Thyroid gland (tissue), 4 donors: ENCODE measurements at places on chromosomes 16 and 17. TPM values are rescaled to one million over a fixed set of nuclear protein-coding genes. Genes with fewer than 3 reads are reported as not detected.
A peak's percentile ranks its signal among the peaks of the same experiment; 100 is the strongest.

The BAIAP3 gene
- 3.0 TPM for total RNA-seq

The GDPD3 gene
- 0.68 TPM for total RNA-seq

The PRKCA gene
- total RNA-seq, result 10.8 TPM

The QRICH2 gene
- total RNA-seq, result 14.3 TPM

The KRTAP1-1 gene
- not detected for total RNA-seq

The GCGR gene
- total RNA-seq, result not detected

- DNase-seq, result peak; percentile 56
These were observed 9.4 kb upstream of the TOM1L1 start for GRCh38 chr17:54891176-54891821.

GRCh38 chr17:68580236-68580770 is 20.9 kb downstream of the FAM20A start:
- DNase-seq, result peak; percentile 75

DNA sequence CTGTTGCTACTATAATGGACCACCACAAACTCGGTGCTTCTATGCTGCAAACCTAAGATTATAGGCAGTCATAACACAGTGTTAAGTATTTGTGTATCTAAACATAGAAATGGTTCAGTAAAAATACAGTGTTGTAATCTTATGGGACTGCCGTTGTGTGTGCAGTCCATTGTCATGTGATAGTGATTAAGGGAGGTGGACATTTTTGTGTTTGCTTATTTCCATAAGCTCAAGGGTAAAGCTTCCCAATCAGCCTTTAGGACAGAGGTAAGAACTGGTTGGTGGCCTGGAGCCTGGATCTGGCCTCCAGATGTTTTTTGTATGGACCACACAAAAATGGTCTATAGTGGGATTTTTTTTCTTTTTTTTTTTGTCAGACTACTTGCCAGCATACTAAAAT is 29.9 kb downstream of the WWOX start:
- no peak for DNase-seq

GRCh38 chr17:33200587-33200986 is 92.5 kb downstream of the ASIC2 start:
- DNase-seq, result no peak

GRCh38 chr16:89907055-89907814 is 11.4 kb upstream of the MC1R start:
- no peak for DNase-seq

GRCh38 chr17:61412143-61412859 is 12.7 kb downstream of the TBX2 start:
- DNase-seq, result peak; percentile 70

GRCh38 chr17:54992797-54993639 is 24.5 kb downstream of the STXBP4 start:
- DNase-seq, result no peak

DNA sequence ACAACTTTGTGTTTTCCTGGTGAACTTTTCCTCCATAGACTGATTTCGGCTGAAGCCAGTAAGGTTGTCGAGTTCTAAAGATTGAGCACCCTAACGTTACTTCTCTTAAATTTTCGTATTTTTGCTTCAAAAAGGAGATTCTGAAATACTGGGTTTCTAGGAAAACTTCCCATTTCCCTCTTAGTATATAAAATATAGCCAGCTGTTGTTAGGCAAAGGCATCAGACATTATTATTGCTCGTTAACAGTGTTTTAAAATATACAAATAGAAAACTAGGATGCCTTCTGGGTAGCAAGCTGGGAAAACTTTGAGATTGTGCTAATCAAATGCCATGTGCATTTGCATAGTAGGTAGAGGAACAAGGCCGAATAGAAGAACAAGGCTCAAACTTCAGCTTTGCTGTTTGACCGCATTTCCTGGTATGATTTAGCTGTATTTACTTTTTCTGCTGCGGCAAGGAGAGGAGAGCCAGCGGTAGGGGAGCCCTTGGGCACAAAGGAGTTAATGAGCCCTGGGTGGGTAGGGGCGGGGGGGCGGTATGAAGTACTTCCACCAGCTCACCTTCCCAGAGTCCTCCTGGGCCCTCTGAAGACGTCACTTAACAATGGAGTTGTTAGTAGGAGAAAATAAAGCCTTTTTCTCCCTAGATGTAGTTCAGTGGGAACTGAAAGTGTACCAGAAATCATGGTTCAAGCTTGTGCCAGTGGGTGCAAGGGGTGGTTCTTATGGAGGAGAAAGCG is 151.9 kb downstream of the MSI2 start:
- no peak for DNase-seq

DNA sequence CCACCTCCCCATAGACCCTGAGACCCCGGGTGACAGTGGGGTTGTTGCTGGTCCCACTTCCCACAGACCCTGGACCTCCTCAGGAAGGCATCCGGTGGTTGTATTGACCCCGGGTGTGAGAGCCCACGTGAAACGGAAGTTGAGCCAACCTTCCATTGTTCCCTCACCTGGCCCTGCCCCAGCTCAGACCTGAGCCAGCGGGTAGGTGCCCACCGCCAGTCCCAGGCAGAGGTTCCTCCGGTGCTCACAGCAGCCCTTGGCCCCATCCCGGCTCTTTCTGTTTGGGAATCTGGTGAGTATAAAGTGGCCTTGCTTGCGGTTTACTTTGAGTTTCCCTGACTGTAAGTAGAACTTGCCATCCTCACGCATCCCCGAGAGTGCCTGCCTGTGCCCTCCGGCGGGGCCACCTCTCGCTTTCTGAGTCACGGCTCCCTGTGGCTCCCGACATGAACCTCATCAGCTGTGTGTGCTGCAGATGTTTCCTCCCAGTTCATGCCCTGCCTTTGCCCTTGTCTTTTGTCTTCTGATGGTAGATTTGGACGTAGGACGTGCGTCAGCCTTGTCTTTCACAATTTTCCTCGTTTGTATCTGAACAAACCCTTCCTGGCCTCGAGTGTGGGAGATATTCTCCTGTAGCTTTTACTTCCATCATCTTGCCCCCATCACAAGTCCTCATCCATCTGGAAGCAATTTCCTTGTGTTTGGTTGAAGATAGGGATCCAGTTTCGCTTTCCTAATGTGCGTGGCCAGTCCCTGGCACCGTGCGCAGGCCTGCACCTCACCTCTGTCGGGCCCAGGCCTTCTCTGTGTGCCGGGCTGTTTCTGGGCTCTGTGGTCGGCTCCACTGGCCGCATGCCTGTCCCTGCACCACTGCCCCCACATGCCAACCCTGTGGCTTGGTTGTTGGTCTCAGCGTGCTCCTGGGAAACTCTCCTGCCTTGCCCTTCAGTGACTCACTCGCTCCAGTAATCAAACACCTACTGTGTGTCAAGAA is 76.0 kb downstream of the METRNL start:
- no peak for DNase-seq

DNA sequence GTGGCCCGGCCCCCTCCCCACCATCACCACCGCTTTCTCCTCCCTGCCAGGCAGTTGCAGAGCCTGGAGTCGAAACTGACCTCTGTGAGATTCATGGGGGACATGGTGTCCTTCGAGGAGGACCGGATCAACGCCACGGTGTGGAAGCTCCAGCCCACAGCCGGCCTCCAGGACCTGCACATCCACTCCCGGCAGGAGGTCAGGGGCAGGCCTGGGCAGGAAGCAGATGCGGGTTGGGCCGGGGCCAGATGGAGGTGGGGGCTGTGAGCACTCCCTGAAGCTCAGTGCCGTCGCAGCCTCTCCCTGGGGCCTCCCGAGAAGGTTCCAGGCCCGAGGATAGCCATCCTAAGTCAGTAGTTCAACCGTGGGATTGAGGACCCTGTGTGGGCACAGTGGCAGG is 14.2 kb upstream of the ADGRG3 start:
- DNase-seq, result no peak

GRCh38 chr17:64060331-64060730 is 39.9 kb upstream of the ICAM2 start:
- DNase-seq, result no peak

GRCh38 chr17:78258323-78259191 is 27.1 kb downstream of the TMEM235 start:
- DNase-seq, result no peak

GRCh38 chr17:29584452-29585079 is 4.9 kb downstream of the GIT1 start:
- no peak for DNase-seq

DNA sequence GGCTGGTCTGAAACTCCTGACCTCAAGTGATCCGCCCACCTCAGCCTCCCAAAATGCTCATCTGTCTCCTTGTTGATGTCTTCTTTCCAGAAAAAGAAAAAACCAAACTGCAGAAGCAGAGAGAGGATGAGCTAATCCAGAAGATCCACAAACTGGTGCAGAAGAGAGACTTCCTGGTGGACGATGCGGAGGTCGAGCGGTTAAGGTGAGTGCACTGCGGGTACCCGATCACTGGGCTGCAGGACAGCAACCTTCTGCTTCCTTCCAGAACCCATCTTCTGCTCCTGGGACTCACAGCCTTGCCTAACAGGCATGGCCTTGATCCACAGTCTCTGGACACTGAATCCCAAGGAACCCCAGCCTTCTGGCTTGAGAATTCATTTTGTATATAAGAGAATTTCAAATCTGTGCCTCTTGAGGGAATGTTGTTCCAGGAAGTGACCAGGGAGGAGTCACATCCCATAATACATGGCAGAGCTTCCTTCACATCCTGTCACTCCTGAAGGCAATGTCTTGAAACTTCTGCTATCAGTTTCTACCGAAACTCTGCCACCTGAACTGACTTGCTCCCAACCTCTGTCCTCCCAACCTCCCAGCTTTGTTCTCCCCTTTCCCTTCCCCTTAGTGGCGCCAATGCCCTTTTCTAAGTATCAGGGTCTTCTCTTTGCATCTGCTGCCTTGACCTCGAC is 61.7 kb downstream of the MARF1 start:
- no peak for DNase-seq

GRCh38 chr17:76000755-76001521 is at the start of gene CDK3:
TSS of gene CDK3 (plus strand) at chr17:76000855. CDS start at chr17:76001426, 571 bp downstream.
- DNase-seq, result no peak

GRCh38 chr17:17576772-17577234 is 14.7 kb downstream of the PEMT start:
- no peak for DNase-seq

- no peak for DNase-seq
These were observed 48.5 kb downstream of the IRF8 start for GRCh38 chr16:85947230-85948137.

DNA sequence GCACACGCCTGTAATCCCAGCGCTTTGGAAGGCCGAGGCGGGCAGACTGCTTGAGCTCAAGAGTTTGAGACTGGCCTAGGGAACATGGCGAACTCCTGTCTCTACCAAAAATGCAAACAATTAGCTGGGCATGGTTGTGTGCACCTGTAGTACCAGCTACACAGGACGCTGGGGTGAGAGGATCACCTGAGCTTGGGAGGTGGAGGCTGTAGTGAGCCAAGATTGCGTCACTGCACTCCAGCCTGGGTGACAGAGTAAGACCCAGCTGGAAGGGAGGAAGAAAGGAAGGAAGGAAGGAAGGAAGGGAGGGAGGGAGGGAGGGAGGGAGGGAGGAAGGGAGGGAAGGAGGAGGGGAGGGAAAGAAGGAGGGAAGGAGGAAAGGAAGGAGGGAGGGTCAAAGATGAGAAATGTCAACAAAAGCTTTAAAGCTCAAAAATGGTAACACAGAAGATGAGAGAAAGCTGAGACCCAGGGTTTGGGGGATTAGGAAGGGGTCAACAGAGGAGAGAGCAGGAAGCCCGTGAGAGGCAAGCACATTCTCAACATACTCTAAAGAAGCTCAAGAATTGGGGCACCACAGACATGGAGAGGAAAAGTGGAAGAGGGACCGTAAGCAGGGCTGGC is 5.0 kb upstream of the KRT19 start:
- peak; percentile 62 for DNase-seq
